Activated T-helper 1 cell treated with anti-CD3 and anti-CD28 coated beads, Interleukin-2, amount 50 U/mL, for 16 hours (primary cell): ENCODE measurements at places on chromosomes 5 and 9.

GRCh38 chr9:36551129-36551528, 21.6 kb upstream of the MELK start:
- no peak for DNase-seq

DNA sequence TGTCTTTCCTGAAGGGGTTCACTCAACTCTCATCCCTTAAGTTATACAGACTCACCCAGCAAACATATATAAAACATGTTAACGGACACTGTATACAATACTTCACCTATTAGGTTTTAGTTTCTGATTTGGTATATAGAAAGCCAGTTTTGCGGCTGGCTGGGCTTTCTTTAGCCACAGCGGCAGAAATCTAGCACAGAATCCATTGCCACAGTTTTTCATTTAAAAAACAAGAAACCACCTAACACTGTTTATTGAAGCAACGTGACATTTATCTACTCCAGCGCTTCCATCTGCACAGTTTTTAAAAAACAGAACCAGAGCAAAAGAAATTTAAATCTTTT, 67.3 kb downstream of the SNX30 start:
- no peak for DNase-seq

DNA sequence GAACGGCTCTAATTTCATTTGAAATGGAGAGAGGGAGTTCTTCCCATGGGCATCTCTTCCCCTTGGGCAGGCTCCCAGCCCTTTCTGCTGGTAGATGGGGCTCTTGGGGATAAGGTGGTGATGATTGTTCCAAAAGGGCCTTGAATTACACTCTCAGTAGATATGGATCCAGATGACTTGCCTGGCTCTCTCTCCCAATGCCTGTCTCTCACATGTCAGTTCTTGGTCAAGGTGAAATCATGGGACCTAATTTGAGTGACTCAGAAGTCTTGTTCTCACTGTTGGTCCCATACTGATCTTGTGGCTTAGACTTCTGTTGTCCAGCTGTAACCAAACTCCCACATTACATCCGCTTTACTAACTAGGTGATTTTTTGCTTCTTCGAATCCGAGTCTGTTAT, 317.0 kb upstream of the RFX3 start:
- DNase-seq: no peak

DNA sequence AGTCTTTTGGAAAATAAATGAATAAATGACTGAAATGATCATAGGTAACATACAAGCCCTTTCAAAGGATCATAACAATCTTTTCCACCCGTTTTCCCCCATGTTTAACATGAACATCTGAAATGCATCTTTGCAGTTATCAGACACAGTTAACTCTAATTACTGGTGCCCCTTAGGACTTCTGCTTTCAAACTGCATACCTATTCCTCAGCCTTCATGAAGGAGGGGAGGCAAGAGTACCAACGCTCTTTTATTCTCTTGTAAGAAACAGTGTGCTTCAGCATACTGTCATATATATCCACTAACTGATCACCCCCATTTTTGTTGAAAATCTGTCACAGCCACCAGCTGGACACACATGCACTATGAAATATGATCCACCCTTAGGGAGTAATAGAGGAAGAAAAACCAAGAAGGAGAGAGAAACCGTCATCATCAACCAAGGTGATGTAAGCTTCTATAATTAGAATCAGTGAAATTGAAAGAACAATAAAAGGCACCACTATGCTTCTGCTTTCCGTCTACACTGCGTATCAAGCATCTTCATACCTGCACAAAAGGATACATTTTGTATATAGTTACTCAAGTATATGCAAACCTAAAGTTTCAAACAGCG, 98.7 kb downstream of the RAPGEF6 start:
- DNase-seq: no peak

GRCh38 chr5:175501759-175502158, 23.4 kb downstream of the SFXN1 start:
- DNase-seq: no peak

- DNase-seq: no peak
Measured at GRCh38 chr5:131081913-131082488, 83.1 kb downstream of the HINT1 start.

DNA sequence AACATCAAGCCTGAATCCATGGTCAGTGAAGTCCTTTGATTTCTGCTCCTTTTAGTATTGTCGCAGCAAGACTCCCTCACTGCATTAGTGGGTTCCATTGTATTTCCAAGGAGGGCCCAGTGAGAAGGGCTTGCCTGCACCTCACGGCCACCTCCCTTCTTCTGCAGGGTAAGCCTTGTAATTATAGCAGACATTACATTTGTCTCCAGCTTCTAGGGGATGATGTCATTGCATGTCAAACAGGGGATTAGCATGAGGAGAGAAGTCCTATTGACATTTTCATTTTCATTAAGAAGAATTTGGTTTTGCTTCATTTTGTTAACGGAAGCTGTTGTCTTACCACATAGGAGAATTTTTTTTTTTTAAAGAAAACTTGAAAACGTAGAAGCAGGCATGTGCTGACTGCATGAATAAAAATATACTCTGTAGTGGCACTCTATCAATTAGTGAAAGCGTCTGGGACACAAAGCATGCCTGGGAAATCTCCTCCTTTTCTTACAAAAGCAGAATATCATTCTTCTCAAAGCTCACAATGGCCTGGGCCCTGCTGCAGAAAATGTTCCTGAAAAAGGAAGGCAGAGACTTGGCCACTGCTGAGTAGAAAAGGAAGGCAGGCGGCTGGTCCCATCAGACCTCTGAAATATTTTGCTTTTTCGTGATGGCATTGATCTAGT, 27.1 kb downstream of the MAP1B start:
- no peak for DNase-seq

DNA sequence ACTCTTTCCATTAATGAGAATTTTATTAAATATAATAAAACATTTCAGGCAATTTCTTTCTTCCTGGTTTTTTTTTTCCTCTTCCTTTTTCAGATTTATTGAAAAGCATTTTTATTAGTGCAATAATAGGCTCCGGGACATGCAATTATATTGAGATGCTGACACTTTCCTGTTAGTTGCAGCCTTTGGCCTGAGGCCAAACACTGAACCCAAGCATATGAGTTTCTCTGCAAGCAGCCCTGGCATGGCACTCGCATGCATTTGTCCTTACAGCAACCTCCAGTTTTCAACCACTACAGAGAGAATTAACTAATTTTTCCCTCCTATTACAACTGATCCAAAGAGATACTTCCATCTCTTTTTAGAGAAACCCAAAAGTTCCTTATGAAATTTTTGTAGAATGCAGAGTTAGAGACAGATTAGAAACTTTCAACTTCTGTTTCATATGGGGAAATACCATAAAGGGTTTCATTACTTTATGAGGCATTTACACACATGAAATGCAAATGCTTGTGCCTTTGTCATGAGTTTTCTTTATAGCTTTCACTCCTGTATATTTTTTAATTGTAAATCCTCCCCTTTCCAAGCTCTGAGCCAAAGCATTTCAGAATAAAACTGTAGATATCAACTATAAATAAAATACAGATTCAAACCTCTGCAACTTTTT, 183.0 kb downstream of the CETN3 start:
- no peak for DNase-seq

- DNase-seq: no peak
Measured at GRCh38 chr9:135281791-135282737, 194.6 kb downstream of the OLFM1 start.

DNA sequence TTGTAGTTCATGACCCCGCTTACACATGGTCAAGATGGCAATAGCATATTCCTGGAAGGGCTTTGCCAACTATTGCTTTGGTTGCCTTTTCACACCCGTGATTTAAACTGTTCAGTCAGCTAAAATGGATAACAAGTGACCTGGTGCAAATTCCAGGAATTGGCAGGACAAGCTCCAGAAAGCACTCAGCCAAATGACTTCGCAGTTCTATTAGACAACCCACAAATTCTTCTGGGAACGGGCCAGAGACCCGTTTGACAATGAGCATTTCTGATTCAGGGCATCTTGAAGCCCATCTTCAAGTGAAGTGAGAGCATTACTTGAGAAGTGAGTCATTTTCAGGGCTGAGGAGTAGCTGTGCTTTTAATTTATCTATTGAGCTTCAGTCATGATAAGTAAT, 165.0 kb downstream of the DROSHA start:
- DNase-seq: no peak

DNA sequence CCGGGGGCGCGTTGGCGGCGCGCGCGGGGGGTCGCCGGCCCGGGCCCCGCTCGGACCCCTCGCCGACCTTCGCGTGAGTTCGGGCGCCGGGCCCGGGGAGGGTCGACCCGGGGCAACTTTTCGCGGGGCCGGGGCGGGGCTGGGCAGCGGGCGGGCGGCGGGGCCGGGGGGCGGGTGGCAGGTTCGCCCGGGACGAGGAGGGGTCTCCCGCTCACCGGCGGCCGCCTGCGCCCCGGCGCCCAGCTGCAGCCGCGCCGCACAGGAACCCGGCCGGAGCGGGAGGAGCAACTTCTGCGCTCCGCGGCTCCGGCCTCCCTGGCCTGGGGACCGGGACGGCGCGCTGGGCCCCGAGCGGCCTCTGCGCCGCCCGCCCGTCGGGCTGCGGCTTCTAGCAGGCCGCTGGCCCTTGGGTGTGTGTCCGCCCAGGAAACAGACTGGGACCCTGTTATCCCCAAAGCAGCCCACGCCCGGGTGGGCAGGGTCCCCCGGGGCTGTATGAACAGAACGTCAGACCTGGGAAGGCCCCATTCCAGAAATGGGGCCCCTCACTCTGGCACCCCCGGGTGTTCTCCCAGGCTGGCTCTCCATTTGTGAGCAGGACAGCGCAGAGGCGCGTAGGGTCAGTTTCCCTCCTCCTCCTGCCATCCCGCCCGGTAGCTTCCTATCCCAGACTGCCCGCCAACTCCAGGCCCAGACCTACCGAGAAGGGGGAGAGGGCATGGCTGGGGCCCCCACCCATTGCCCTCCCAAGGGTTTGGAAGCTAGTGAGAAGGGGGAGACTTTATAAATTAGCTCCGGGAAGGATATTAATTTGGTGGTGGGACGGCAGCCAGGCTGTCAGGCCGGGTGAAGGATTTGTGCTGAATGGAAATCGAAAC, 708 bp downstream of the RXRA start:
- no peak for DNase-seq

- DNase-seq: no peak
Measured at GRCh38 chr5:74342948-74343682, 297.4 kb downstream of the ENC1 start.

DNA sequence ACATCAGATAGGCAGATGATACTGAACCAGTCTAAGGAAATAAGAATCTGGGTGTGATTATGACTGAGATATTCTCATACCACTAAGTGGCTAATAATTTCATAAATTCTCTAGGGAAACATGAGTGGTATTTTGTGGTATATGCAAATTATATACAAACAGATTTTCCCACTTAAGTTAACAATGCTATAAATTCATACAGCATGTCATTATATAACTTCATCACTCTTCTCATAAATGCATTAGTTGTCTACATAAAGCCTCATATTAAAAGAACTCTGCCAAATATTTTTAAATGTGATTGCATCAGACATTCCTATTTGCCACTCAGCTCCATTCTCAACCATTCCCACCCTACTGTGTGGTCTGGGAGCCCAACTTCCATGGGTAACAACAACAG, 226.5 kb downstream of the TLE1 start:
- no peak for DNase-seq

GRCh38 chr5:119377066-119377465, 21.2 kb downstream of the TNFAIP8 start:
- no peak for DNase-seq

DNA sequence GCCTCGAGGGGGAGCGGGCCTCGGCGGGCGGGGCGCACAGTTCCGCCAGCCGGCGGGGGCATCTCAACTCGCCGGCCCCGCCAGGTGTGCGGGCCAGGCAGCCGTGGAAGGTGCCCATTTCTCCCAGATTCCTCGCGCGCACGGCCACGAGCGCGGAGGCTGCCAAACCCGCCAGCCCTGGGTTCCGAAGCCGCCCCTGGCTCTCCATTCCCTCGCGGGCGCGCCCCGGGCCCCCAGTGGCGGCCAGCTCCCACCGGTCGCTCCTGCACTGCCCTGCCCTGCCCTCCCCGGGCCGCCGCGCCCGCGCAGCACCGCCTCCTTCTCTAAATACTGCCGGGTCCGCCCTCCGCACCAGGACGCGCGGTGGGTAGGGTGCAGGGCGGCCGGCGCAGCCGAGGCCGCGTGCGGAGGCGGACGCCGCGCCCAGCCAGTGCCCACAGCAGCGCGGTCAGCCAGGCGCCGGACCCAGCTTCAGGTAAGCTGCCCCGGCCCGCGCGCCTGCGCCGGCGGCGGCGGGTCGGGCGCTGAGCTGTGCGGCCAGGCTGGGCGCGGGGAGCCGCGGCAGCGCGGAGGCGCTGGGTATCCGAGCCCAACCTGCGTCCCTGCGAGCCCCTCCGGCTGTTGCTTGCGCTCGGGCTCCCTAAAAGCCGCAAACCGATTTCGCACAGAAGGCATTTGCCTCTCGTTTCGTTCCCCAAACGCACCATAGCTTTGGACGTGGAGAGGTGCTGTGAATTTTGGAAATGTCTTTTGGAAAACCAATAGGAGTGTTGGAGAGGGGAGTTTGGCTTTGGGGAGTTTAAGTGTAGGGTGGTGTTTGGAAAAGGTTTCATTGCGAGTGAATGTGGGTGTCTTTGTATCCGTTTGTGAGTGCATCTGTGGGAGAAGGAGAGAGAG, at the start of gene TMEM171:
TSS of gene TMEM171 (plus strand) at position 354 of the 897 bp plus-strand sequence. CDS start 2,799 bp downstream, outside the sequence.
- DNase-seq: no peak

- DNase-seq: no peak
Measured at GRCh38 chr5:143373076-143373475, 30.4 kb downstream of the NR3C1 start.

- DNase-seq: no peak
Measured at GRCh38 chr9:73154722-73155121, 3.1 kb downstream of the ANXA1 start.

DNA sequence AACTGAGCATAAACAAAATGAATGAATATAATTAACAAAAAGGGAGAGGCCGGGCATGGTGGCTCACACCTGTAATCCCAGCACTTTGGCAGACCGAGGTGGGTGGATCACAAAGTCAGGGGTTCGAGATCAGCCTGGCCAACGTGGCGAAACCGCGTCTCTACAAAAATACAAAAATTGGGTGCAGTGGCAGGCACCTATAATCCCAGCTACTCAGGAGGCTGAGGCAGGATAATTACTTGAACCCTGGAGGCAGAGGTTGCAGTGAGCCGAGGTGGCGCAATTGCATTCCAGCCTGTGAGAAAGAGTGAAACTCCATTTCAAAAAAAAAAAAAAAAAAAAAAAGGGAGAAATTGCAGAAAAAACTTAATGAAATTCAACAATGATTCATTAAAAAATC, 839.3 kb upstream of the CTNND2 start:
- no peak for DNase-seq

- no peak for DNase-seq
Measured at GRCh38 chr5:1161833-1162229, 39.6 kb upstream of the SLC6A19 start.

GRCh38 chr5:112205846-112206245, 213.2 kb downstream of the EPB41L4A start:
- no peak for DNase-seq

DNA sequence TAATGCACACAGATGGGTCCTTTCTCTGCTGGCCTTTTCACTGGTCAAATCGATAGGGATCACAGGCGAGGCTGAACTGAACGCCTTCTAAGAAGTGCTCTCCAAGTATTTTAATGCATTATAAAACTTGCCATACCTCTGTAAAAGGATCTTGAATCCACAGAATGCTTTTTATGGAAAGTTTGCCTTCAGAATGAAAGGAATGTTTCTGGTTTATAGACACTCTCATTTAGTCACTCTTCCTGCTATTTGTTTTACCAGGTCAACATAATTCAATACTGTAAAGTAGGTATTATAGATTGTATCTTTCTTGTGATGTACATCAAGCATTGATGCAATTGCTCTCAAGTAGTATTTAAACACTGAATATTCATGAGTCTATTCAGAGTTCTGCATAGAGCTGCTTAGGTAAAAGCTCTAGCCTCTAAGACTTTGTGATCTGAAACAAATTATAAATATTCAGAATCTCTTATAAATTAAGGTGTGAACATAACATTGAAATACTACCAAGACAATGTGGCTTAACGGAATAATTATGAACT, 308.4 kb downstream of the ISL1 start:
- DNase-seq: no peak
